ENCODE measurements at places on chromosomes 12 and 14.

DNA sequence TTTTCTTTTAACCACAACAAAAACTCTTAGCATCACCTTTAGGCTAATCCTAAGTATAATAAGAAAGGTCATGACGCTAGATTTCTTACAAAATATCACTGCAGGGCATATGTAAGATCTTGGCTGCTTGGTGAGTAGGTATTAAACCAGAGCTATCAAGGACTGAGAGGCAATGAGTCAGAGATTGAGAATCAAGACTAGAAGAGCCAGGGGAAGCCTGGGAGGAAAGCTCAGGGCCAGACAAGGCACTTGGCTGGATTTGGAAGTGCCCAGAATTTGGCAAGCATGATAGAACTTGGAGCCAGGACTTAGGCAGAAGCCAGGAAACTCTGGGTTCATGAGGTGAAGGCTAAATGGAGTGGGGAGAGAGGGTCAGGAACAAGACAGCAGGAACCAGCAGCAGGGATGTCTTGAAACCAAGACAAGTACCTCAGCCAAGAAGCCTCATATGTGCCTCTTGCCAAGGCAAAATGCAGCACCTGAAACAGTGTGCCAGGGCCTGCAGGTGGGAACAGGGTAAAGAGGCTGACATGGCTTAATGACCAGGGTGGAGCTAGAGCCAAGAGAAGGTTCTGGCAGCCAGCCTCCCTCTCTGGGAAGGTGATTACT, 49.9 kb downstream of the PTHLH start:
- no peak for DNase-seq

GRCh38 chr12:88553941-88554658, 26.2 kb downstream of the KITLG start:
- DNase-seq = no peak

DNA sequence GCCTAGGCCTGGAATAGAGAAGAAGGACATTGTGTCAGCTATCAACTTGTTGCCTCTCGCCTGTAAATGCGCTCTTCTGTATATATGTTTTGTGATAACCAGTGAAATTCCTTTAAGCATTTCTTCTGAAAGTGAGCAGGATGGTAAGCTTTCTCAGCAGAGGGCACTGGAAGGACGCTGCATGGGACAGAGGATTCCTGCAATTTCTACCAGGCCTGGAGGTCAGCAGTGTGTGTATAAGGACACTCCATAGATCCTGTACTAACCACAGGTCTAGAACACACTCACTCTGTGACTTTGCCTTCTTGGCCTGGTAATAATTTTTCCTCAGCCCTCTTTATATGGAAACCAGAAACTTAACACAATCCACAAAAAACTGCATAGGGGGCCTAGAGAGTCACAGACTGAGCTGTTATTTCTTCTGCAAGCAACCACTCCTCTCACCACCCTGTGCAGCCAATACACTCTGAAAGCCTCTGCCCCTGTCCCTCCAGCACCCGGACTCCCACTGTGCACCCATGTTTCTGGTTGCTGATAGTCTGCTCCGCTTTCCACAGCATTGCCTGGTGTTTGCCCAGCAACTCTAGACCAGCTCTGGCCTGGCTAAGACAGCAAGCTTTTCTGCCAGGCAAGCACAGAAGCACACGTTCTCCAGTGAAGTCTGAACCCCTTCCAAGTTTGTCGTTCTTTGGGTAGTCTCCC, 94.0 kb upstream of the RMST start:
- DNase-seq = no peak

DNA sequence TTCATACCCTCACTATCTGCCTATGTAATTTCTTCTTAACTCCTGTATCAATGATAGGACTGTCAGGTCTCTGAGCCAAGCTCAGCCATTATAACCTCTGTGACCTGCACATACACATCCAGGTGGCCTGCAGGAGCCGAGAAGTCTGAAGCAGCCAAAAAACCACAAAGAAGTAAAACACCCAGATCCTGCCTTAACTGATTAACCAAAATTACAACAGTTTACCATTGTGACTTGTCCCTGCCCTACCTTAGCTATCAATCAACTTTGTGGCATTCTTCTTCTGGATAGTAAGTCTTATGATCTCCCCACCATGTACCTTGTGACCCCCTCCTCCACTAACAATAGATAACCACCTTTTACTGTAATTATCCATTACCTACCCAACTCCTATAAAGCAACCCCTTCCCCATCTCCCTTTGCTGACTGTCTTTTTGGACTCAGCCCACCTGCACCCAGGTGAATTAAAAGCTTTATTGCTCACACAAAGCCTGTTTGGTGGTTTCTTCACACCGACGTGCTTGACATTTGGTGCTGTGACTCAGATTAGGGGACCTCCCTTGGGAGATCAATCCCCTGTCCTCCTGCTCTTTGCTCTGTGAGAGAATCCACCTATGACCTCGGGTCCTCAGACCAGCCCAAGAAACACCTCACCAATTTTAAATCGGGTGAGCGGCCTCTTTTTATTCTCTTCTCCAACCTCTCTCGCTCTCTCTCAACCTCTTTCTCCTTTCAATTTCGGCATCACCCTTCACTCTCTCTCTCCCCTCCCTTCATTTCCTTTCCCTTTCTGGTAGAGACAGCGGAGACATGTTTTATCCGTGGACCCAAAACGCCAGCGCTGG, 11.5 kb upstream of the LGMN start:
- no peak for DNase-seq

DNA sequence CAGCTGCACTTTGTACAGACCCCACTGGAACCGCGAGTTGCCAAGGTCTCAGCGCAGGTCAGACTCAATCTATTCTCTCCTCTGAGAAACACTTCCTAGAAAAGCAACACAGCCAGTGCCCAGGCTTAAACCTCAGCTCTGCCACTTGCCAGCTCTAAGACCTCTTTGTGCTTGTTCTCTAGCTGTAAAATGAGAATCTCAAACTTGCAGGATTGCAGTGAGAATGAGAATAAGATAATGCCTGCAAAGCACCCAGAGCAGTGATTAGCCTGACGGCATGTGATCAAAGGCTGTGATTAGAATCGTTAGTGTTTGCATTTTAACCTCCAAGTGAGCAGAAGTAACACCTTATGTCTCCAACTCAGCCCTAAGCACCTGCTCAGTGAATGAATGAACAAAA, 21.3 kb downstream of the ANO2 start:
- DNase-seq = no peak

DNA sequence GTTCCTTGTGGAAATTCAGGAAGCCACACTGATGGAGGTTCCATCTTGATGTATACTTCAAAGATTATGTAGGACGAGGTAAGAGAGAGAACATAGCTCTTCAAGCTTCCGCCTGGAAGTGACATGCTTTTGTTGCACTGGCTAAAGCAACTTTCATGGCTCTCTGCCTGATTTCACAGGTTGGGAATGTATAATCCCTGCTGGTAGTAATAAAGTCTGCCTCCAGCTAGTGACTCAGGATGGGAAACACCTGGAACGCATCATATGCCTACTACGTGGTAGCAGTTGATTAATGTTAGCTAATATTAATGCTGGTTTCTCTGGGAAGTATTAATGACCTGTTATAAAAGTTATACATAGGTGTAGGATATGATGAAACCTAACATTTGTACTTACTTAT, 71.1 kb downstream of the PELI2 start:
- no peak for DNase-seq
